Peyer's patch (tissue), 4 donors: ENCODE measurements at places on chromosomes 7 and 10.

DNA sequence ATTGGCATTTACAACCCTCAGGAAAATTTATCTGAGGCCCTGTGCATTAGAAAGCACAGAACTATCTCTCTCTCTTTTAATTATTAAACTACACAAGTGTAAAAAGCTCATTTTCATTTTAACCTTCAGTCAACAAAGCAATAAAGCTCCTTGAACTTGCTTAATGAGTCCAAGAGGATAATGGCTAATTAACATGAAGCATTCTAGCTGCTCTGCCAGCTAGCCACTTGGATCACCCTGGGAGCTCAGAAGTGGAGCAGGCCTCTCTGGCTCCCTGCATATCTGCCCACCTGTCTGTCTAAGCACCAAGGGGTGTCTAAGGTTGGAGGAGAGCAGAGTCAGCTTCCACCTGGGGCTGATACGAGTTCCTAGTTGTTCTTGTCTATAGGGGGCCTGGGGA, 56.0 kb upstream of the SLC35G1 start:
- no peak for DNase-seq

- DNase-seq: no peak
Measured at GRCh38 chr10:49618821-49619220, 5.0 kb downstream of the CHAT start.

DNA sequence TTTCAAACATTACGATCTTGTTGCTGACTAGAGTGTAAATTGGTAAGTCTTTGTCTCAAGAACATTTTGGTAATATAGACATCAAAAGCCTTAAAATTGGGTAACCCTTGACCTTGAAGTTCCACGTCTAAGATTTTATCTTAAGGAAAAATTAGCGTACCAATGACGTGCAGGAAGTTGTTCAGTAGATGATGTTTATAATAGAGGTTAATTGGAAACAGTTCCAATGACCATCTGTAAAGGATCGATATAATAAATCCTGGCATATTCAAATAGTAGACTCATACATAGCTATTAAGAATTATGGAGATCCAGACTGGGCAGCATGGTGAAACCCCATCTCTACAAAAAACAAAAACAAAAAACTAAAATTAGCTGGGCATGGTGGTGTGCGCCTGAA, 20.5 kb downstream of the GRK5 start:
- DNase-seq: no peak

DNA sequence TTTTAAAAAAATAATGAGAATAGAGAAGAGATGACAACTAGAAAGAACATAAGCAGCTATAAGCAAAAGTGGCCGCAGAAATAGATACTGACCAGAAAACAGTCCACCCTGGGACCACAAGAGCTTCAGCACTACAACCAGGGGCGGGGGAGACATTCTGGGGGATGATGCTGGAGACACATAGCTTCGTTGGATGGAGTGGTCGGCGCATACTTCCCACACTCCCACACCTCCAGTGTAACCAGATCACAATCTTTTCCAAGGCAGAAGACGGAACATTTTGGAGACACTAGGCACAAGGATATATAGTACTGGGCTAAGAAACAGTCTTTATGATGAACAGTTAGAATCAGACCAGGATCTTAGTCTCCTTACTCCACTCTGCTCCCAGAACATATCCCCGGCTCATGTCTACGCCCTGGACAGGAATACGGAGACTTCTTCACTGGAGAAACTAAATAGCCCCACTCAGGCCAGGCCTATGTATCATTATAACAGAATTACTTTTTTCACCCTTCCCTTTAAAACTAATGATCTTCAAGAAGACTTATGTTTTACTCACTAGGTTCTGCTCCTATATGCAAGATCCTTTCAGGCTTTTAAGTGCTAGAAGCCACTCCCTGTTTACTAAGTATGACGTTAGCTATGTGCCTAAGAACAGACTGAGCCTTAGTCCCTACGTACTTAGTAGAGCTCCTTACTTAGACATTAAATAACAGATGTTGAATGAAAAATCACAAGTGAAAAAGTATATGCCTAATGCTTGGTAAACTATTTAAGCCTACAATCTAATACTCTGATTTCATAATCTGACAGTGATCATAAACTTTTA, 169.6 kb downstream of the SRPK2 start:
- no peak for DNase-seq

- DNase-seq: no peak
Measured at GRCh38 chr7:15199482-15199881, 296.9 kb upstream of the DGKB start.

DNA sequence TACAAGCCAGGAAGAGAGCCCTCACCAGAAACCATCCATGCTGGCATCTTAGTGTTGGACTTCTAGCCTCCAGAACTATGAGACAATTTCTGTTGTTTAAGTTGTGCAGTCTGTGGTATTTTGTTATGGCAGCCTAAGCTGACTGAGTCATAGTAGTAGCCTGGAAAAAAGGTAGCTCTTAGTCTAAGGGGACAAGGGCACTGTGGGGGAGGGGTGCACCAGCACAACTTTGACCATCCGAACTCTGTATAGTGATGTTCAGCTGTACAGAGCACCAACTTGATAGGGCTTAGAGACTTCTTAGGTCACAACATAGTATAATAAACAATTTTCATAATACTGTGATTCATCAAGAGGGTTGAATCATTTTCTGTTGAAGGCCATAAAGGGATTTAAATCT, 14.3 kb downstream of the EIF4EBP2 start:
- DNase-seq: peak; percentile 47

DNA sequence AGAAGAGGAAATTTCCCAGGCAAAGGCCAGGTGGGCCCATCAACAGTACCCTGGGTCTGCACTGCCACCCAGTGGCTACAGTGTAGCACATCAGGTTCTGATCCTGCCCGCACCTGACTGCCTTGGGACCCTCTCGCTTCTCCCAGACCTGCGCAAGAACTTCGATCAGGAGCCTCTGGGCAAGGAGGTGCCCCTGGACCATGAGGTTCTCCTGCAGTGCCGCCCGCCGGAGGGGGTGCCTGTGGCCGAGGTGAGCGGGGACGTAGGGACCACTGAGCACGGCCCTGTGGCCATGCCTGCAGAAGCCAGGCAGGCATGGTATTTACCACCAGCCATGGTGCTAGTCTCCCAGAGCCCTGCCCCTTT, 33.9 kb upstream of the SLC29A3 start:
- peak; percentile 62 for DNase-seq

GRCh38 chr10:15196021-15196834, 27.7 kb upstream of the NMT2 start:
- peak; percentile 54 for DNase-seq

- DNase-seq: no peak
Measured at GRCh38 chr7:121442845-121443244, 46.7 kb upstream of the FAM3C start.

GRCh38 chr10:125083576-125083920, 76.8 kb downstream of the CTBP2 start:
- DNase-seq: no peak

DNA sequence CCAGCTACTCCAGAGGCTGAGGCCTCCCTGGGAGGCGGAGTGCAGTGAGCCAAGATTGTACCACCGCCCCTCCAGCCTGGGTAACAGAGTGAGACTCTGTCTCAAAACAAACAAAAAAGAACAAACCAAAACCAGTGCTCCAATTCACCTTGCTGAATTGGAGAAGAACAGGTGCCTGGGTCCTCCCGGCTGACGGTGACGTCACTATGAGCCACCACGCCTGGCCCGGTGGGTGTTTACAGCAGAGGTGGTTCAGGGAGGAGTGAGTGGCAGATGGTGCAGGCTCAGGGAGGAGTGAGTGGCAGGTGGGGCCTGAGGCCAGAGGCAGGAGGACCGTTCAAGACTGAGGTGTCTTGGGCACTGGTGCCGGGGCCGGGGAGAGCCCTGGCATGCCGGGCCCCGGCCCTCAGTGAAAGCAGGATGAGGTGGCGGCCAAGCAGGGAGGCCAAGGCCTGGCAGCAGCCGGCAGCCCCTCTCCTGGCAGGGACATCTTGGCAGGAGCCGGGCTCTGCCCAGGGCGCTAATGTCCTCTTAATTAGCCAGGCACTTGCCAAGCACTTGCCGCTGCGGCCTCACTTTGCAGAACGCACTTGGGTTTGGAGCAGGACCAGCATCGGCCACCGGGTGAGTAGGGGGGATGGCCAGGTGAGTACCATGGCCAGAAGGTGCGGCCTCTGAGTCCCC, 162.8 kb upstream of the TNRC18 start:
- DNase-seq: peak; percentile 49

DNA sequence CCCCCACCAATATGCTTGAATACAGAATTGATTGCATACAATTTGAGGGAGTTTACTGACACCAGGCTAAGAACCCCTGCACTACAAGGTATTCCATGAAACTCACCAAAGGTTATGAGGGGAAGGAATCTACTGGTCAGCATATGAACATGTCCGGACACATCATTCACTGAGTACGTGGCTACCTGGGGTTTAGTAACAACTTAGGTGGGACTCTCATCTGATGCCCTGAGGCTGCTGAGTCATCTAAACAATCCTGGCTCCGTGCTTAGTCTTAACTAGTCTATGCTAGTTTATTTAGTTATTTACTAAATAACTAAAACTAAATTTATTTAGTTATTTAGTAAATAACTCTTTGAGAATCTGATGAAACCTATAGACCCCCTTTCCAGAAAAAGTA, 11.3 kb downstream of the PI4K2A start:
- no peak for DNase-seq

GRCh38 chr7:45078125-45078681, 10.6 kb downstream of the NACAD start:
- DNase-seq: no peak

DNA sequence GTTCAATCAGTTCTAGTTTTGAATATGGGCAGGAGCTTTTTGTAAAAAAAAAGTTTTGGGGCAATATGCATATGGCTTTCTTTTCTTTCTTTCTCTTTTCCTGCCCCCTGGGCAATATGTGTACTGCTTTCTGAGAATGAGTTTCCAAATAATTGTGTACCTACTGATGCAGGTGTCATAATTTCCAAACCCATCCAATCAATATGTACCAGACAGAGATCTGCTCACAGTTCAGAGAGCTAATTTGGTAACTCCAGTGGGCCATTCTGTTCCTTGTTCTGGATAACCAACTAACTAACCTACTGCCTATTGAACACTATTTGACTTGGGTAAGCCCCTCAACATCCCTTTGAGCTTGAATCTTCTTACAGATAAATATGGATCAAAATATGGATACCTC, 32.6 kb downstream of the HHEX start:
- DNase-seq: no peak

DNA sequence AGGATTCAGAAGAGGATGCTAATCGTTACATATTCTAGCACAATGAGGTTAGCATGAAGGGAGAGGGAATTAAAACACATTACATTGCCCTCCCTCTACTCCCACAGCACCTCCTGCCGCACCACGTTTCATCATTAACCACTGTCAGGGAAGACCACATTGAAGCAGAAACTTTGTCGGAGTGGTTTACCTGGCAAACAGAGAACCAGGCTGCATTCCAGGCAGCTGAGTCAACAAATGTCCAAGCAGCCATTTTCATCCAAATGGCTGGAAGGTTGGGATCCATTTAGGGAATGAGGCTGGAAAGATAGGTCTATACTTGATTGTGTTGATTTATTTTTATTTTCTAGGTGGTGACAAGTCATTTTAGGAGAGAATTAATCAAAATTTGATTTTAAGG, 273.6 kb downstream of the DYNC1I1 start:
- no peak for DNase-seq
